ENCODE measurements at places on chromosomes 6 and 20. TPM values are rescaled to one million over a fixed set of nuclear protein-coding genes. Genes with fewer than 3 reads are reported as not detected.

The TRAM2 gene
- total RNA-seq = 9.2 TPM

The SCRT2 gene
- 0.03 TPM for total RNA-seq

The PPIL1 gene
- total RNA-seq = 91.1 TPM

The MDFI gene
- 205 TPM for total RNA-seq

- DNase-seq = no peak
Measured at GRCh38 chr6:122798099-122798641, 9.1 kb downstream of the SMPDL3A start.

GRCh38 chr6:131408811-131409210, 164.2 kb upstream of the ARG1 start:
- DNase-seq = no peak

DNA sequence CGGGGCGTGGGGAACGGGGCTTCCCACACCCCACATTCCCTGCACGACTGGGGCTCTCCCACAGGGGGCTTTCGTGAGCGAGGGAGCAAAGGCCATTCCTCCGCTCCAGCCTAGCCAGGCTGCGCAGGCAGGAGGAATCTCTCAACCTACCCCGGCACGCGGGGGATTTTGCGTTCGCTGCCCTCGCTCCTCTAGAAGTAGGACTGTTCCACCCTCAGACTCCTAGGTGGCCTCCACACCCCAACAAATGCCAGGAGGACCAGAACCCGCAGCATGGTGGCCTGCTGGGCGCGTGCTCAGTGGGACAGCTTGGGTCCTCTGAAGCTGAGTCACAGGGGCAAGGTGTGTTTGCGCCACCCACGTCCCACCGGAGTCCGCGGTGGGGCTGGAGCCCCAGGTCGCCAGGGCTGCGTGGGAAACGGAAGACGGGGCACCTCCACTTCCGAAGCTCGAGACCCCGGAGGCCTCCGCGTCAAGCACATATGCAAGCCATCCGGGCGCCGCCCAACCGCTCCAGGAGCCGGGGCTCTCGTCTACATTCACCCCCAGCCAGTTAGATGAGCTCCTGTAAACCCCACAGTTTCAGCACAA, 1938.5 kb upstream of the DEFB115 start:
- DNase-seq = no peak

GRCh38 chr6:168408504-168409136, 32.4 kb upstream of the SMOC2 start:
- DNase-seq = no peak

DNA sequence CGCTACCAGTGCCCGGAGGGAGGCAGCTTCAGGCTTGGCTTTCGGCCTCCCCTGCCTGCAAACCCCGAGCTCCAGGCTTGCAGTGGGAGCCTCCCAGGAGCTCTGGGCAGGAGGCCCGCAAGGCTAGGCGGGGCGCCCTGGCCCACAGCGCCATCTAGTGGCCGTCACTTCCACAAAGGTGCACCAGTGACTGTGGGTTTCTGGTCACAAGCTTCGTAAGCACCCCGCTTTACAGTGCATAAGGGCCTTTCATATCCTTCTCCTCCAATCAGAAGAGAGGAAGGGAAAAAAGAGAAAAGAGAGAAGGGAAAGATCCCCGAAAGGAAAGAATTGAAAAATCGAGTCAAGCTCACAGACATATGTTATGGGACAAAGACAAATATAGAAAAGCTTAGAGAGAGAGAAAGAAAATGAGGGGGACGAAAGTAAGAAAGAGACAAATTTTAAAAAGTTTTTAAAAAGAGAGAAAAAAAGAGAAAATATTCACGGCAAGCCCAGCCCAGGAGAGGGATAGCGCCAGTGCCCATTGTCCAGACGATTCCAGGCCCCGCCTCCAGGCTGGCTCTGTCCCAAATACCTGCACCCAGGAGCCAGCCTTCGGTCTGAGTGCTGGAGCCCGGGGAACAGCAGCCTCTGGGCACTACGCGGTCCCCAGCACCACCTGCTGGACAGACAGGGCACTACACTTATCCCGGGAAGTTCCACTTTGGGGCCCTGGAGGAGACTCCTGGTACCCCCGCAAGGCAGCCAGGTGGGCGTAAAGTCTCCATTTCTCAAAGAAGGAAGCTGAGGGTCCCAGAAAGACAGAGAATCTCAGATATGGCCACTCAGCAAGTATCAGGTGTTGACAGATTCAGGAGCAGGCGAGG, 207.1 kb downstream of the PREX1 start:
- DNase-seq = peak; percentile 97

DNA sequence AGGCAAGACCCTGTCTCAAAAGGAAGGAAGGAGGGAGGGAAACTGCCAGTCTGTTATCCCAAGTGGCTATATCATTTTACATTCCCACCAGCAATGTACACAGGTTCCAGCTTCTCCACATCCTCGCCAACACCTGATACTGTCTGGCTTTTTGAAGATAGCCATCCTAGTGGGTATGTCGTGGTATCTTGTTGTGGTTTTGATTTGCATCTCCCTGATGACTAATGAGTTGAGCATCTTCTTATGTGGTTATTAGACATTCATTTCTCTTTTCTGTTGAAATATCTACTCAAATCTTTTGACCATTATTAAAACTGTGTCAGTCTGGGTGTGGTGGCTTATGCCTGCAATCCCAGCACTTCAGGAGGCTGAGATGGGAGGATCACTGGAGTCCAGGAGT, 47.9 kb upstream of the ARID1B start:
- no peak for DNase-seq
